ENCODE measurements at places on chromosomes 1 and 21.

DNA sequence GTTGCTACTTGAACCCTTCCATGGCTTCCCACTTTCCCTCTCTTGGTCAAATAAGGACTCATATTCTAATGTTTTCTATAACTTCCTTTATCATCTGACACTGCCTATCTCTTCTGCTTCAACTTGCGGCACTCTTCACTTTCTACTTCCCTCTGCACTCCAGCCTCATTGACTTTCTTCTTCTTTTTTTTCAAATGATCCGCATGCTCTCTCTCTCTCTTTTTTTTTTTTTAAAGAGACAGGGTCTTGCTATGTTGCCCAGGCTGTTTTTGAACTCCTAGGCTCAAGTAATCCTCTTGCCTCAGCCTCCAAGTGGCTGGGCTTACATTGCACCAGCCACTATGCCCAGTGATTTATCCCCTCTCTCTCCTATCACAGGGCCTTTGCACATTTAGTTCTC is 7.3 kb upstream of the IL10 start:
- no peak for DNase-seq

DNA sequence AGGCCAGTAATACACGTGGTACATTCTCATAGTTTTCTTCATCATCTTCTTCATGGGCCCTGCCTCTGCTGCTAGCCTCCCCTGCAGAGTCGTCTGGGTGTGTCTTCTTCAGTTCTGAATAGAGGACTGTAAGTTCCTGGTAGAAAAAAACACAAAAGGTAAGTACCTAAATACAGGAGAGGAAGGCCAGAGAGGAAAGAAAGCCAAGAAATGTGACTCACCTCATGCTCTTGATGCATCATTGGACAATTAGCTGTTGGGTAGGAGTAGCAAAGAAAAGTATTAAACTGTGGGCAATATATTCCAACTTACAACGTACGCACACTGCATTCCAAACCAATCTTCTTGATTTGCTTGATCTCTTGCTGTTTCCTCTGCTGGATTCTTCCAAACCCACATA is 21.8 kb downstream of the FCRL3 start:
- no peak for DNase-seq

- DNase-seq: no peak
These were observed 1.1 kb downstream of the CGN start for GRCh38 chr1:151512326-151512725.

DNA sequence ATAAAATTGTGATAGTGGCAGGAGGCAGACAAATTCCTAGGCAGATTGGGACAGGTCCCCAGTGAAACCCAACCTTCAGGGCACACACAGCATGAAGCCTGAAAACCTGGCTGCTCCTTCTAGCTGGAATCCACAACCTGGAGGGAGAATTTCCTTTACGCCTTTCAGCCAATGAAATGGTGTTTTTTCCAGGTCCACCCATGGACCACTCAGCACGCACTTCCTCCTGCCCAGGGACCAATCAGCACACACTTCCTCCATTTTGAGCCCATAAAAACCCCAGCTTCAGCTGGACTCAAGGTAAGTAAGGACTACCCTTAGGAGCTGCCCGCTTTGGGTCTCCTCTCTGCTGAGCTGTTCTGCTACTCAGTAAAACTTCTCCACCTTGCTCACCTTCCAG is 120.1 kb downstream of the AKT3 start:
- no peak for DNase-seq
